ENCODE measurements at places on chromosomes 1 and 21. TPM values are rescaled to one million over a fixed set of nuclear protein-coding genes. Genes with fewer than 3 reads are reported as not detected.

- no peak for DNase-seq
These were observed 90.9 kb downstream of the LRRC8C start for GRCh38 chr1:89723863-89724262.

- DNase-seq = no peak
These were observed 1054.7 kb upstream of the TMPRSS15 start for GRCh38 chr21:19458295-19458694.

CLDN17 gene
- not detected for total RNA-seq

GRCh38 chr1:101183388-101183699 lies 53.5 kb upstream of the S1PR1 start:
- DNase-seq = no peak

ASB17 gene
- total RNA-seq = not detected

DNA sequence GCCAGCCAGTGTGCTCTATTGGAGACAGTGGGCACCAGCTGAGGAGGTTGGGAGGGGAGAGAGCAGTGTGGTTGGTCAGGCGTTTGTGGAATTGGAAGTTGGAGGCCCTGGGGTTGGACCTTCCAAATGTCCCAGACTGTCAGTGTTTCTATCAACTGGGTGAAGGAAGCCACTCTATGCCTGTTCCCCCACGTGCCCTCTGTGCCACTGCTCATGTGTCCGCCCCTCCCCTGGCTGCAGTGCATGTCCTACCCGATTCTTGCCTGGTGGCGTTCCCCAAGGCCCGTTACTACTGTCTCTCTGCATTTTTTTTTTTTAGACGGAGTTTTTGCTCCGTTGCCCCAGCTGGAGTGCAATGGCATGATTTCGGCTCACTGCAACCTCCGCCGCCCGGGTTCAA lies 21.1 kb downstream of the ADORA1 start:
- DNase-seq = no peak

SHE gene
- total RNA-seq = not detected

DNA sequence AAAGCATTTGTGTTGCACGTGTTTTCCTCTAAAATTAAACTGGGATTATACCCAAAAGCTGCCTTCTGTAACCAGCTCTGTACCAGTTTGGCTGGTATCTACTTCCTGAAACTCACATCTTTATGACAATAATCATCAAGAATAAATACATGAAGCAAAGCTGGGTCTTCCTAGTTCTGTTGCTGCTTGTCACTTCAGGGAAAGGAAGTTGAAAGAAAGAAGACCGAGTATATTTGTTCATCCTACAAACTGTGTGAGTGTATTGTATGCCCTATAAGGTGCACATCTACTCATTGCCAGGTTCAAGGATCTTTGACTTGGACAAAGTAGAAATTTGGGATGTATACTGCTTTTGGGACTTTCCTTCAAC lies 29.1 kb upstream of the IFNGR2 start:
- DNase-seq = no peak
